LHCN-M2 (cell line): ENCODE measurements at places on chromosomes 3 and 15. TPM values are rescaled to one million over a fixed set of nuclear protein-coding genes. Genes with fewer than 3 reads are reported as not detected.

GPR171 gene
- not detected in 2 replicates for total RNA-seq

ARL6 gene
- total RNA-seq, result 10.5 and 13.5 TPM in 2 replicates

EID1 gene
- 229 and 243 TPM in 2 replicates for total RNA-seq

TUSC7 gene
- not detected in 2 replicates for total RNA-seq

HIGD2B gene
- total RNA-seq, result not detected in 2 replicates

CACNA2D2 gene
- not detected in 2 replicates for total RNA-seq

NR1I2 gene
- total RNA-seq, result not detected in 2 replicates

ZBED2 gene
- not detected in 2 replicates for total RNA-seq

SLC22A13 gene
- 0.29 and 1.2 TPM in 2 replicates for total RNA-seq

PLSCR5 gene
- not detected in 2 replicates for total RNA-seq

KCNMB3 gene
- 0.63 and 1.2 TPM in 2 replicates for total RNA-seq

SCG3 gene
- not detected in 2 replicates for total RNA-seq

SLC38A3 gene
- total RNA-seq, result 1.1 TPM in 1 of 2 replicates, not detected in the other

POPDC2 gene
- 1.1 TPM in 1 of 2 replicates, not detected in the other for total RNA-seq

CCDC54 gene
- not detected in 2 replicates for total RNA-seq

GCSAM gene
- total RNA-seq, result not detected in 2 replicates

TRA2B gene
- total RNA-seq, result 257 and 361 TPM in 2 replicates

C3orf70 gene
- 0.06 TPM in 2 replicates for total RNA-seq

SGO1 gene
- 19.3 and 20.0 TPM in 2 replicates for total RNA-seq

PARP3 gene
- 34.2 and 44.0 TPM in 2 replicates for total RNA-seq

ZNF774 gene
- total RNA-seq, result 0.75 and 0.77 TPM in 2 replicates

HYAL2 gene
- 106 and 145 TPM in 2 replicates for total RNA-seq

BLOC1S6 gene
- 77.1 and 80.0 TPM in 2 replicates for total RNA-seq

GOLGA8S gene
- total RNA-seq, result 0.06 TPM in 1 of 2 replicates, not detected in the other

AHSG gene
- total RNA-seq, result not detected in 2 replicates

RNU5B-1 gene
- total RNA-seq, result not detected in 2 replicates

SERPINI2 gene
- total RNA-seq, result not detected in 2 replicates

IMPG2 gene
- total RNA-seq, result 0.19 and 0.23 TPM in 2 replicates

CA12 gene
- 4.9 and 5.2 TPM in 2 replicates for total RNA-seq

NANOGP8 gene
- total RNA-seq, result 0.29 TPM in 1 of 2 replicates, not detected in the other

OIP5 gene
- total RNA-seq, result 17.3 and 19.5 TPM in 2 replicates

STRIT1 gene
- total RNA-seq, result not detected in 2 replicates

LDHAL6B gene
- total RNA-seq, result not detected in 2 replicates

DZIP1L gene
- total RNA-seq, result 18.3 and 18.9 TPM in 2 replicates

ANKRD63 gene
- total RNA-seq, result not detected in 2 replicates

TM4SF18 gene
- total RNA-seq, result 3.0 and 5.2 TPM in 2 replicates

GOLGA8G gene
- total RNA-seq, result under 0.01 and 0.11 TPM in 2 replicates

ZBTB47 gene
- total RNA-seq, result 28.9 and 33.2 TPM in 2 replicates

PLCL2 gene
- total RNA-seq, result not detected in 2 replicates

EPHB3 gene
- 2.5 and 4.2 TPM in 2 replicates for total RNA-seq

XYLB gene
- total RNA-seq, result 2.2 and 3.0 TPM in 2 replicates

GRK7 gene
- total RNA-seq, result not detected in 2 replicates

CHRNB4 gene
- not detected in 2 replicates for total RNA-seq

FAM227B gene
- 7.9 and 8.0 TPM in 2 replicates for total RNA-seq

COL6A5 gene
- total RNA-seq, result under 0.01 and 0.34 TPM in 2 replicates

RTP4 gene
- not detected in 2 replicates for total RNA-seq
